ENCODE measurements at places on chromosomes 12 and 14. TPM values are rescaled to one million over a fixed set of nuclear protein-coding genes. Genes with fewer than 3 reads are reported as not detected.

The GPRC5D gene
- polyA plus RNA-seq = not detected

The ZNF384 gene
- polyA plus RNA-seq = 53.7 TPM

- H3K4me1 ChIP-seq = no peaks in the 10 kb centered on the region
- DNase-seq = no peak
- H3K4me3 ChIP-seq = no peak overlapping the region
- no peaks in the 10 kb centered on the region for H3K27me3 ChIP-seq
- no peaks in the 10 kb centered on the region for H3K36me3 ChIP-seq
Measured at GRCh38 chr14:95939335-95939734, 62.7 kb downstream of the TUNAR start.

DNA sequence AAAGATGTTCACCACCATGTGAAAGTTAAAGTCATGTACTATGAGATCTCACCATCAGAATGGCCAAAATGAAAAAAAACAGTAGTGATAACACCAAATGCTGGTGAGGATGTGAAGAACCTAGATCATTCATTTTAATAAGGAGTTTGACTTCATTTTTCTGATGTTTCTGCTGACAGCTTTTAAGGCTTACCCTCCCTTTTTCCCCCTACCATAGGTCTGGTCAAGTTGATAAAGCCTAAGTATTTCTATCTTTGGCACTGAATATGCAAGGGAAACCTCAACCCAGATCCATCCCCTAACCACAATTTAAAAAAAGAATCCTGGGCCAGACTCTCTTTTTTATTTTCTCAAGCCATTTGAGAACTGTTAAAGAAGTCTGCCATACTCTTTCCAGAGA is 689.6 kb upstream of the FOXG1 start:
- no peak for DNase-seq
- no peaks in the 10 kb centered on the region for H3K36me3 ChIP-seq
- no peak overlapping the region for H3K27ac ChIP-seq
- no peaks in the 10 kb centered on the region for H3K27me3 ChIP-seq
- H3K4me3 ChIP-seq = no peak overlapping the region
- H3K4me1 ChIP-seq = no peaks in the 10 kb centered on the region

- H3K27me3 ChIP-seq = no peaks in the 10 kb centered on the region
- H3K4me1 ChIP-seq = peaks cover 4% of the 10 kb centered on the region
- DNase-seq = peak; percentile 8
- no peaks in the 10 kb centered on the region for H3K36me3 ChIP-seq
- no peak overlapping the region for H3K27ac ChIP-seq
Measured at GRCh38 chr12:117042171-117042842, 56.9 kb downstream of the TESC start.
